ENCODE measurements at places on chromosomes 5 and 9.

GRCh38 chr9:91119142-91119541, 242.6 kb downstream of the AUH start:
- DNase-seq = no peak

- no peak for DNase-seq
Measured at GRCh38 chr9:91776409-91777291, 173.4 kb downstream of the ROR2 start.

DNA sequence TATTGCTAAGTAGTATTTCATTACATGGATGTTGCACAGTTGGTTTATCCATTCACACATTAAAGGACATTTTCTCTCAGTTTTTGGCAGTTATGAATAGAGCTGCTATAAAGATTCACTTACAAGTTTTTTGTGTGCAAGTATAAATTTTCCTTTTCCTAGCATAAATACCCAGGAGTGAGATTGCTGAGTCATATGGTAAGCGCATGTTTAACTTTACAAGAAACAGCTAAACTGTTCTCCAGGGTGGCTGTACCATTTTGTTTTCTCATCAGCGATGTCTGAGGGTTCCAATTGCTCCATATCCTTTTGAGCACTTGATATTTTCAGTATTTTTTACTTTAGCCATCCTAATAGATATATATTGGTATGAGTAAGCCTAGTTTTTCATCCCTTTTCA, 16.4 kb upstream of the ABCA1 start:
- no peak for DNase-seq

GRCh38 chr5:40452874-40453624, 226.7 kb upstream of the PTGER4 start:
- DNase-seq = no peak

Measured in stimulated activated CD8-positive, alpha-beta memory T cell treated with anti-CD3 and anti-CD28 coated beads, Interleukin-2, amount 100 ng/mL, for 1 hour (primary cell).